ENCODE measurements at places on chromosomes 7 and 10.

DNA sequence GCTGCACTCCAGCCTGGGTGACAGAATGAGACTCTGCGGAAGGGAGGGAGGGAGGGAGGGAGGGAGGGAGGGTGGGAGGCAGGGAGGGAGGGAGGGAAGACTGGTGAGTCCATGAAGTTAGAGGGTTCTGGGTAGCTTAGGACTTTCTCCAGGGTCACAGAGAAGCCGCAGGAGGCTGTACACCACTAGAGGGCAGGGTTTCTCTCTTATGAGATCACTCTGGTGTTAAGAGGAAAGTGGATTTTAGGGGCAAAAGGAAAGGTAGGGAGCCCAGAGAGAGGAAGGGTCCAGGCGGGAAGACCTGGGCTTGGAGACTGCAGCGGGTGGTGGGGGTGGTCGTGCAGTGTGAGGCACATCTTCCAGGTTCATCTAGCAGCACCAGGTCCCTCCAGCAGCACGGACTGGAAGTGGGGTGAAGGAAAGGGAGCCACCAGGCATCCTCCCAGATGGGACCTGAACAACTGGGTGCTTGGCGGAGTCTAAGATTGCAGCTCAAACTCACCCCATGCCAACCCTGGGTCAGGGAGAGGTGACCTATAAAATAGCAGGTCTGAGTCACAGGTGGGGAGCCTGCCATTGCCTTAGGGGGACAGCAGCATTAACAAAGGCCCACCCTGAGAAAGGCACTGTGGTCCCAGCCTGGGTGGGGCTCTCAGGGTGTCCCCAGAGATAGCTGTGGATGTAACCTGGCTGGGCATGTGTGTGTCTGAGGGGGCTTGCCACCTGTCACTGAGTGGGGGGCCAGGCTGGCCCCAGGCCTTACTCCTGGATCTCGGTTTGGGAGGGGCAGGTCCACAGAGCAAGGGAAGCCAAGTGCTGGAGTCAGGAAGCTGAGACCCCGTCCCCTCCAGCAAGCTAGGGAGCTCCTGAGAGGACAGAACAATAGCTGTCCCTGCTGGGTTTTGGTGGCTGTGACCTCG is 48.5 kb upstream of the SLC29A3 start:
- DNase-seq, result no peak

GRCh38 chr10:122293156-122293960 is 22.3 kb downstream of the BTBD16 start:
- DNase-seq, result no peak

- DNase-seq, result no peak
Observed at GRCh38 chr7:85770332-85770731, 583.5 kb upstream of the SEMA3D start.

DNA sequence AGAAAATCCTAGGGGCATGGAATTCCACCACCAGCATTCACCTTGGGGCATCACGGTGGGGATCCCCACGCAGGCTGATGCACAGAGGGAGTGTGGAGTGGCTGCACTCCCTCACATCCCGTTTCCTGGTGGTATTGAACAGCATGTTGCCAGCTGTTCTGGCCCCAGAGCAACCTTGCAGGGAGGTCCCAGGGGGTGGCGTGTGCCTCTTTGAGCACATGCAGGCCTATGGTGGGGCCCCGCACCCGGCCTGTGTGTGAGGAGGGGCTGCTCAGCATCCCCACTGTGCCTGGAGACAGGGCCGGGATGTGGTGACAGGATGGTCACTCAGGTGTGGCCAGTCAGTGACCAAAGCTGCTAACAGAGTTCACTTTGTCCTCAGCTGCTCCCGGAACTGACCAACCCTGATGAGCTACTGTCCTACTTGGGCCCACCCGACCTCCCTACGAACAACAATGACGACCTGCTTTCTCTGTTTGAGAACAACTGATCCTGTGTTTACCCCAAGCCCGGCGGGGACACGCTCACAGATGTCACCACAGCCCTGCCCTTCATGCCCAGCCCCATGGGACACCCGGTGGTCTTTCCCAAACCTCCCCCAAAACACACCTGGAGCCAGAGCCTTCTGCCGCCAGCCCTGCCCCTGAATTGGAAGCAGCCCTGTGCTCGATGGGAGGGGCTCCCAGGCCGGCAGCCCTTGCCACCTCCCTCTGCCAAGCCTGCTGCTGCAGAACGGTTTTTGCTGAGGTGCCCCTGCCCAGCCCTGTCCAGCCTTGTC is 18.7 kb downstream of the ZMIZ2 start:
- no peak for DNase-seq

- DNase-seq, result peak; percentile 47
Observed at GRCh38 chr7:137591421-137591837, 247.9 kb upstream of the PTN start.

GRCh38 chr10:58219875-58220274 is 47.8 kb downstream of the IPMK start:
- no peak for DNase-seq

- no peak for DNase-seq
Observed at GRCh38 chr10:33067481-33067880, 109.5 kb upstream of the ITGB1 start.

Measured in spinal cord (tissue), 10 donors.